Hindlimb muscle (tissue), 1 donor: ENCODE measurements at places on chromosomes 7 and 10. TPM values are rescaled to one million over a fixed set of nuclear protein-coding genes. Genes with fewer than 3 reads are reported as not detected.
A peak's percentile ranks its signal among the peaks of the same experiment; 100 is the strongest.

GRCh38 chr10:89653410-89653869 lies 8.4 kb upstream of the PANK1 start:
- DNase-seq, result no peak

GRCh38 chr7:41955893-41956675 lies 253.2 kb upstream of the INHBA start:
- peak; percentile 87 for DNase-seq

DNA sequence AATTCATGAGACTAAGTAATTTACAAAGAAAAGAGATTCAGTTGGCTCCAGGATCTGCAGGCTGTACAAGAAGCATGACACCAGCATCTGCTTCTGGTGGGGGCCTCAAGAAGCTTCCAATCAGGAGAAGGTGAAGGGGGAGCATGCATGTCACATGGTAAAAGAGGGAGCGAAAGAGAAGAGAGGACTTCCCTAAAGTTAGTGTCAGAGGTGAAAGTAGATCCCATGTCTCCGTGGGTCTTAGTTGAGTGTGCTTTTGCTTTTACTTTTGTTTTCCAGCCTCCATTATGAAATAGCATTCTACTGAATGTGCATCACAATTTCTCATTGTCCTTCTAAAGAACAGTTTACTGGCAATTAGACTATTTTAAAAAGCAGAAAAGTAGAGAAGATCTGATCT lies 213.6 kb upstream of the FZD1 start:
- no peak for DNase-seq

DNA sequence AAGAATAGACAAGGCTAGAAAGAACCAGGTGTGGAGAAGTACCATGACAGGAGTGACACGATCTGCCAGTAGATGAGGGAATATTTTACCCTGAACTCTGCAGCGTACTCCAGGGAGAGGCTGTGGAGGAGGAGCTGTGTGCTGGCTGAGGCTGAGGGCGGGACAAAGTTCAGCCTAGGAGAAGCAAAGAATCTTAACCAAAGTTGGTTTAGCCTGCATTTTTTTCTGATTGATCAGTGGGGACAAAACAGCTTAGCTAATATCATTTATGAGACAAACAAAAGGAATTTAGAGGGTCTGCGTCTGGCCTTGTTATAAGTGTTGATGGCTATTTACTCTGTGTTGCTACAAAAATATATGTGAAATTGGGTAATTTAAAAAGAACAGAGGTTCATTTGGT lies 5.2 kb upstream of the NPSR1 start:
- no peak for DNase-seq

GRCh38 chr10:128959746-128960145 lies 507.3 kb upstream of the MGMT start:
- DNase-seq, result no peak

DNA sequence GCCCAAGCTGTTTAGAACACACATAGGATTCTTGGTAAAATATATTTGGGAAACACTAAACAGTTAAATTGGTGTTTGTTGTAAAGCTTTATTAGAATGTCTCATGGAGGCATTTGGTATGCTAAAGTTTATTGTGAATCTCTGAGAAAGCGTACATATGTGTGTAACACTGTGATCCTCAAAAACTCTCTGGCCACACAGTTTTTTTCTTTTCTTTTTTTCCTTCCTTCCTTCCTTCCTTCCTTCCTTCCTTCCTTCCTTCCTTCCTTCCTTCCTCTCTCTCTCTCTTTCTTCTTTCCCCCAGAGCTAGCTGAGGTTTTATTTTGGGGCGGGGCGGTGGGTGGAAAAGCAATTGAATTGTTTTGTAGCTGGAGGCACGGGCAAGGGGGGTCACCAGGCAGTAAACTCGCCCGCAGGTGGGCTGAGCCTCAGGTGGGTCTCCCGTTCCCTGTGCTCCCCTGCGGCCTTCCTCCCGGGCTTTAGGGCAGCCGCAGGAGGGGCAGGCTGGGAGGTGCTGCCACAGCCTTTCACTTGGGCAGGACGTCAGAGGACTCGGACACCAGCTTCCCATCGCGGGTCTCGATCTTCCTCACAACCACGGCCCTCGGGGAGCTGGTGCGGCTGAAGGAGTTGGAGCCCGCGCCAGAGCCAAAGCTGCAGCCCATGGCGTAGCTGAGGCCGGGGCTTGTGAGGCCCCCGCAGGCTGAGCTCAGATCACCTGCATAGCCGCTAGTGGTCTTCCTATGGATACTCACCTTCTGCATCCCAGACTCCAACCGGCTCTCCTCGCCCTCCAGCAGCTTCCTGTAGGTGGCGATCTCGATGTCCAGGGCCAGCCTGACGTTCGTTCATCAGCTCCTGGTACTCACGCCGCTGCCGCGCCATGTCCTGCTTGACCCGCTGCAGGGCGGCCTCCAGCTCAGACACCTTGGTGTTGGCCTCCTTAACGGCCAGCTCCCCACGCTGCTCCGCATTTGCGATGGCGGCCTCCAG lies 459.0 kb downstream of the GATA3 start:
- DNase-seq, result no peak

DNA sequence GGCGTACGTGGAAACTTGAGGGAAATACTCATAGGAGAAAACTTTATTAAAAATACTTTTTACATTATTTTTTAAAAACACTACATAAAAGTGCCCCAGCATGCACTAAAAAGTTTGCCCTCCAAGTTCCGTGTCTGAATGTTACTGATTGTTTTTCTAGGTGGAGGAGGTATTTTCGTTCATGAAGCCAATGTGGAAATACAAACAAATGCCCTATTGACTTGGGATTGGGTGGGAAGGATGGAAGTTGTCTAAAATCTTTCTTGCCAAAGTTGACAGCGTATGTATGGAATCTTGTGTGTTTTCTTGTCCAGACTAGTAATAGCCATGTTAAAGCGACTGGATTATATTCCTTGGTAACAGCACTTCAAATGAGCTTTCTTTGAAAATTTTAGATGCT lies 1.2 kb downstream of the PROSER2 start:
- DNase-seq, result no peak

GRCh38 chr10:58775960-58776567 lies 263.4 kb downstream of the BICC1 start:
- no peak for DNase-seq

DNA sequence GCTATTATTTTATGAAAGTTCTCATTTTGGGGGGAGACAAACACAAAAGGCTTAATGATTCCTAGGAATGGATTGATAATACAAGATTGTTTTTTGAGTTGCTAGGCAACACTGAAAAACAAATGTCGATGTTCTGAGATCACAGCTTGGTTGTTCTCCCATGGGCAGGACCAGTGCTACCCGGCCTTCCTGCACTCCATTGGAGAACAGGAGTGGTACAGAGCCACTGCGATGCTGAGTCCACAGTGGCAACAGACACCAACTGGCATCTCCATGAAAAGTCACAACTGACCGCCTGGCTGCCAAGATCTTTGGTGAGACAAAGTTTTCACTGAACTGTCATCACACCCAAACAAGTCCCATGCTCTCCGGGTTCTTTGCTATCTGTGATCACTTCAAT lies 68.9 kb upstream of the NMT2 start:
- peak; percentile 62 for DNase-seq

GRCh38 chr7:99037327-99037940 lies 106.5 kb downstream of the SMURF1 start:
- DNase-seq, result no peak

GRCh38 chr7:96380111-96380512 lies 58.2 kb upstream of the SLC25A13 start:
- DNase-seq, result no peak

DNA sequence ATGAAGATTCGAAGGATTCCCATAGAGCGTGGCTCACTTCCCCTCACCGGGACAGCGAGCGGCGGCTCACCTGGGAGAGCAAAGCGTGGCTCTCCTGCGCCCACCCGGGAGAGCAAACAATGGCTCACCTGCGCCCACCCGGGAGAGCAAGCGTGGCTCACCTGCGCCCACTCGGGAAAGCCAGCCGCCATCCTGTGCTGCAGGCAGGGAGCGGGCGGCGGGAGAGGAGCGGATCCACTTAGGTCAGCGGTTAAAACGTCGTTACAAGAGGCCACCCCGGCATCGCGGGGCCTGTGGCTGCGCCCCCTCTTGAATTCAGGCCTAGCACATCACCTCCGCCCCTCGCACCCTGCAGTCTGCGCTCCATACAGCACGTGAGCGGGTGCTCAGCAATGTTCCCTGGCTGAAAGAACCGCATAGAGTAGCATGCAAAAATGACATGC lies 461 bp upstream of the FIGNL1 start:
- no peak for DNase-seq

GRCh38 chr7:99028261-99028973 lies 115.5 kb downstream of the SMURF1 start:
- no peak for DNase-seq

DNA sequence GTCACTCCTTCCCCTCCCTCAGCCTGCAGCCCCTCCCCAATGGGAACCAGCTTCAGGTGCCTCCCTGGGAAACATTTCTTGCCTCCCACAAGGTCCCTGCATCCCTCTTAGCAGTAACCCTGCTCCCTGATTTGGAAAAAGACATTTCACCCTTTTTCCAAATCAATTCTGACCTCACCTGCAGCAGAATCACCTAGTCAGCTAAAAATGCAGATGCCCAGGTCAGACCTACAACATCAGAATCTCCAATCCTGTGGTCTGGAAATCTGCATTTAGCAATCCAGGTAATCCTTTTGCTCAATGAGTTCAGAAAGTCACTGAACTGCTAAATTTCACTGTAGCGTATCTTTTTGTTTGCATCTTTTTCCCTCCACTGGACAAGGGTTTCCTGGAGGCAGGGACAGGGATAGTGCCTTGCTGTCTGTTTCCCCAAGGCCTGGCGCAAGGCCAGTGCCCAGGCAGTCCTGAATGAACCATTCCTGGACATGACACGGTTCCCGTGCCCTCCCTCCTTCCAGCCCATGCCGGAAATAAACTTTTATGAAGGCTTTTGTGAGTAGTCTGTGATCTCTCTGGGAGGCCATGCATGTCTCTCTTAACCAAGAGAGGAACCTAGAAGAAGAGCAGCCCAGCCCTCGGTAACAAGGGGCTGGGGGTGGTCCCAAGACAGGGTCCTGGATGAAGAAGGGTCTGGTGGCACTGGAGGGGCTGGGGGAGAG lies 44.0 kb downstream of the COL13A1 start:
- DNase-seq, result no peak

DNA sequence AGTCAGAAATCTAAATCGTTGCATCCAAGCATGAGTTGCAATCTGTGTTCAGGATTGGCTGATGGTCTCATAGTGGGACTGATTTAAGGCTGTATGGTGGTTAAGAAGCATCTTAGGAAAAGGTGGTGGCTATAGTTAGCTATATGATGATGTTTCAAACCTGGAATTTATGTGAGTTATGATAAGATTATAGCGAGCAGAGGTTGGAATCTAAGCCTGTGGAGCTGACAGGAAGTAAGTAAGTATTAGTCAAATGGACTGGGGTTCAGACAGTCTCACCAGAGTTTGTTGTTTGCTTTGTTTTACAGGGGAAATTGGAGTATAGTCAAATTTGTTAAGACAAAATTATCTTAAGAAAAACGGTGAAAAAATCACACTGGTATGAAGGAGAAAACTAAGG lies 56.7 kb downstream of the ANKRD7 start:
- no peak for DNase-seq

GRCh38 chr7:44291066-44291732 lies 34.2 kb downstream of the CAMK2B start:
- DNase-seq, result no peak

DNA sequence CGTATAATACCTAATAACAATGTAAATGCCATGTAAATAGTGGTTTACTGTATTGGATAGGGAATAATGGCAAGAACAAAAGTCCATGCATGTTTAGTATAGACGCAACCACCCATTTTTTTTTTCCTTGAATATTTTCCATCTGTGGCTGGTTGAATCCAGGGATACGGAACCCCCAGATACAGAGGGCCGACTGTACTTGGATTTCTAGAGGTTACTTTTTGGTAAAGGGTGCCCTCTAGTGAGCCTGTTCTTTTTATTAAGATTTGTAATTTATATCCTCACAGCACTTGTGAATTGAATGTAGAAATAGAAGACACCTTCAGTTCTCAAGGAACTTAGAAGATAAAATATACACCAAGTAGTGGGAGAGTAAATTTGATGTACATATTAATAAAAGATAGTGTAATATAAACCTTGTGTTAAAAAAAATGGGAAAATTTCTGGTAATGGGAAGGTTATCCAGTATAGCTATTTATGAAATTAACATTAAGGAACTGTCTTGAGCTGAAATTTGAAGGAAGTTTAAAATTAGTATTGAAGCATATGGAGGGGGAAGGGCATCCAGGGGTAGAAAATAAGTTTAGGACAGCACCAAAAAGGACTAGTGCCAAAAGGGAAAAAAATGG lies 32.0 kb downstream of the EXOC6 start:
- peak; percentile 37 for DNase-seq

DNA sequence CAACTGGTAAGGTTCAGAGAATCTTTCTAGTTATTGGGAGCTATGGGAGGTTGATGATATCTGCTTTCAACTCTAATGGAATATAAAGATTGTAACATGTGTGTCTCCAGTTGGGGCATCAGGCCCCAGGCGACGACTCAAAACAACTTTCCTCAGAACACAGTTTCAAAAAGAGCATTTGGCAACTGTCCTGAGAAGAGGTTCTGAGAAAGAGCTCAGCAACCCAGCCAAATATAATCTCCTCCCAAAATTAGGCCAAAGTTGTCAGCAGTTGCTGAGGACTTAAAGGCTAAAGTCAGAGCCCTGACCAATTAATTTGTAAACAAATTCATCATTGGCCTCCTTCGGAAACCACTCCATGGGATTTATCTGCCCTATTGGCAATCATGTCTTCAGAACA lies 251.1 kb upstream of the NFE2L3 start:
- no peak for DNase-seq

DNA sequence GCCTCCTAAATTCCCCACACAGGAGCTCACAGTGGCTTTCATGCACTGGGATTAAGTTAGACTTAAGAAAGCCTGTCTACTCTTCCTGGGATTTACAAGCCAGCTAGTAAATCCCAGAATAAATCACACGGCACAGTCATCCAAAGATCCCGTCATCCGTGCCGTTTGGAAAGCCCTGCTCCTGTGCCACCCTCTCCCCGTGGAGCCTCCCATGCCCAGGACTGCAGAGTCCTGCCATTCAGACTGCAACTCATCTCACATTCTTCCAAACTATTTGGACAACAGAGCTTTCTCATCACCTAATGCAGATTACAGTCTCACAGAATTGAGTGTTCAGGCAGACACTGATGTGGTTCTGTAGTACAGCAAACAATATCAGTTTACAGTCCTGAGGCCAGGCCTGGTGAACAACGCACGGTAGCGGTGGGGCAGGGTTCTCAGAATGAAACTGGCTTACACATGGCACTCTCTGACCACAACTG lies 166.5 kb downstream of the EGFR start:
- no peak for DNase-seq

GRCh38 chr10:98296524-98296923 lies 28.5 kb upstream of the LOXL4 start:
- DNase-seq, result no peak

DNA sequence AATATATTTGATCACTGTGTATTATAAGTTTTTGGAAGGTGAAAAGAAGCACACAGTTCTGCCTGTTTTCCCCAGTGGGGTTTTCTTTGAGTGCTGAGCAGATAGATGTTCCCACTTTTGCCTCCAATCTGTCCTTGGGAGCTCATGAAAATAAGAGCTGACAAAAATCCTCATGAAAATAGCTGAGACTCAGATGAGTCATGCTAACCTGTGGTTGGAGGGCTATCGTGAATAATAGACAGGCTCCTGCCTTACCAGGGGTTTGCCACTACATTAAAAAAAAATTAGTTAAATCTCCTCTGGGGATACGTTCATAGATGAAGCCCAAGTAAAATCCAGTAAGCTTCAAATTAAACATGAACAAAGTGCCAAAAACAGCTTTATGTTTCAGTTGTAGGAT lies 10.9 kb upstream of the AOAH start:
- no peak for DNase-seq

The SYT15 gene
- polyA plus RNA-seq, result 4.4 TPM

The NSUN6 gene
- 17.8 TPM for polyA plus RNA-seq

The DTX2 gene
- polyA plus RNA-seq, result 8.0 TPM

The INSYN2A gene
- 0.65 TPM for polyA plus RNA-seq

The TMEM229A gene
- polyA plus RNA-seq, result 0.09 TPM
